ENCODE measurements at places on chromosomes 1 and 21.

DNA sequence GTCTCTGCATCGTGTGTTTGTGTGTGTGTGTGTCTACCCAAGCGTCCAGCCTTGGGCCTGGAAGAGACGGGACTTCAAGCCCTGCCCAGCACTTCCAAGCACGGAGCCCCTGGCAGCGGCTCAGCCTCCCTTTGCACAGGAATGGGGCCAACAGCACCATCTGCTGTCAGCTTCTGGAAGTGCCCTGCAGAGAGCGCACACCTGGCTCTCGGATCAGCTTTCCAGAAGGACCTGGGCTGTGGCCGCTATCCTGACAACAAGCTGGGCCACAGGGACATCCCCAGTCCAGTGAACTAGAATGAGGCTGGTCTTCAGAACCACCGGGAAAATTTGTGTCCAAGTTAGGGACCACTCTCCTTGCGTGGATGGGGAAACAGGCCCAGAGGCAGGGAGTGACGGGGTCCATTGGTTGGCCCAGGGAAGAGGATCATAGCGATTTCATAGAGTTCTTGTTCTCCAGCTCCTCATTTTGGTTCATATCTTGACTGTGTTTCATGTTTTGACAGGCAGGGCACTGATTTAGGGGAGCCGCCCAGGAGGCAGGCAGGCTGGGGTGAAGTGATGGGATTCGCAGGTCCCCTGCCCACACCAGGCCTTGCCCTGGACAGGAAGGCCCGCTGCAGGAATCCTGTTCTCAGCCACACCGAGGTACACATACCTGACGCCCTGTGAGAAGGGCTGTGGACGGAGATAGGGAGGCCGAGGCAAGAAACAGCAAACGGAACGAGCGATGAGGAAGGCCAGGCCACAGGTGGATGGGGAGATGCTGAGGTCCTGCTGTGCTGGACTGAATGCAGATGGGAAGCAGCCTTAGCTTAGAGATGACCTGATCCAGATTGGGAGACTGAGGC, 38.4 kb downstream of the TAS1R2 start:
- peak; percentile 39 for DNase-seq

GRCh38 chr1:44543786-44544185, 130.5 kb downstream of the TMEM53 start:
- no peak for DNase-seq

- no peak for DNase-seq
Measured at GRCh38 chr1:229672246-229672645, 46.2 kb downstream of the URB2 start.

DNA sequence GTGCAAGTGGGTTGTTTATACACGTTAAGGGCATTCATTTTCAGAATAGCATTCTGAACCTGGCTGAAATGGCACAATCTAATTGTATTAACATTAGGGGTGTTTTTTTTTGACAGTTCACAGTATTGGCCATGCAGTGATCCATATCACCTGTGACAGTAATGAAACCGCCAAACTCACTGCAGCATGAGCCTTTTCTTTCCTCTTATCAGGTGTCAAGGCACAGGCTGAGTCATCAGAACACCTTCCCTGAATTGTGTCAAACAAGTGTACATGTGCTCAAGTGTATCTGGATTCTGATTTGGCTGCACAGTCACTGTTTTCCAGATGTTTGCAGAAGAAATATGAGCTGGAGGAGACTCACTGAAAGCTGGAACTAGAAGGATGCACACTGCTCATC, 47.7 kb upstream of the C8B start:
- no peak for DNase-seq

GRCh38 chr1:10267921-10268320, 57.6 kb downstream of the KIF1B start:
- DNase-seq = no peak
